GM12878 (cell line): ENCODE measurements at places on chromosomes 6 and 20. TPM values are rescaled to one million over a fixed set of nuclear protein-coding genes. Genes with fewer than 3 reads are reported as not detected.

DNA sequence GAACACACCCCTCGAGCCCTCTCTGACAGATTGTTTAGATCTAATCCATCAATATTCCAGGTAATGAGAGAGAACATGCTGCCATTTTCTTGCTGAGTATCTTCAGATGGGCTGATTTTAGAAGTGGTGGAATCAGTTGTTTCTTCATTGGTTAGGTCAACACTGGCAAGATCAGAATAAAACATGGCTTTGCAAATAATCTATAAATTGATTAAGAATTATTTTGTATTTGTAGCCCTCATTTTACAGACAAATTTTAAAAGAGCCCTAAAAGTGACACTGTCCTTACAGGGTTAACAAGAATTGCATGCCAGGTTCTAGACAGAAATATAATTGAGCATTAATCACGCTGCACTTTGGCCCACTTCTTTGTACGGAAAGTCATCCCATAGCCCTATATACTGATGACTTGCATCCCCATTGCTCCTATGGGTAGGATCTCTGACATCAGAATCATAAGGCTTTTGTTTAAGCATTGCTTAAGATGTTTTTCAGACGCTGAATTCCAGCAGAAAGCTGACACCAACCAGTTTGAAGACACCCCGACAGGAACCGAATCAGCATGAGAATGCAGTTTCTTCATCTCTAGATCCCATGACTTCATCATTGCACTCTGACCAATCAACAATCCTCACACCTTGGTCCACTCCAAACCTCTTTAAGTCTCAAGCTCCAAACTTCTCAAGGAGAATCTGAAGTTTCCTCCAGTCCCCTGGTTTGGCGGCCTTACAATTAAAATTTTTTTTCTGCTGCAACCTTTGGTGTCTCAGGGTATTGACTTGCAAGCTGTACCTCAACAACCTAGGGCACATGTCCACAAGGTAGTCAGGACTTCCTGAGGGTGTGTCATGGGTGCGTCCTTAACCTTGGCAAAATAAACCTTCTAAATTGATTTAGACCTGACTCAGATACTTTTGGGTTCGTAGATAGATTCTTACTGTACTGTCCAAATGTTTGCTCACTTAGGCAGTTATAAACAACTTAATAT, 7.8 kb downstream of the TDP2 start:
- H3K4me3 ChIP-seq: no peak overlapping the region
- H3K36me3 ChIP-seq: no peaks in the 10 kb centered on the region; the same call in 1 of the 2 replicates
- no peaks in the 10 kb centered on the region for H3K4me1 ChIP-seq
- DNase-seq: no peak

DNA sequence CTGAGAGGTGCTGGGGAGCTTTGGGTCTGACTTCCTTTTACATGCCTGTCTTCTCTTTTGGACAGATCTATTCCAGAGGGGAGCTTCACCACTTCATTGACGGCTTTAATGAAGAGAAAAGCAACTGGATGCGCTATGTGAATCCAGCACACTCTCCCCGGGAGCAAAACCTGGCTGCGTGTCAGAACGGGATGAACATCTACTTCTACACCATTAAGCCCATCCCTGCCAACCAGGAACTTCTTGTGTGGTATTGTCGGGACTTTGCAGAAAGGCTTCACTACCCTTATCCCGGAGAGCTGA, 13.1 kb downstream of the PRDM1 start:
- H3K36me3 ChIP-seq: 0 out of 2 replicates have a peak, but pooled peaks cover 4% of the 10 kb centered on the region
- peak overlapping the region; percentile 72 for H3K4me3 ChIP-seq
- H3K4me1 ChIP-seq: peaks cover 48% of the 10 kb centered on the region
- DNase-seq: no peak
- H3K27ac ChIP-seq: peak overlapping the region; percentile 80

DNA sequence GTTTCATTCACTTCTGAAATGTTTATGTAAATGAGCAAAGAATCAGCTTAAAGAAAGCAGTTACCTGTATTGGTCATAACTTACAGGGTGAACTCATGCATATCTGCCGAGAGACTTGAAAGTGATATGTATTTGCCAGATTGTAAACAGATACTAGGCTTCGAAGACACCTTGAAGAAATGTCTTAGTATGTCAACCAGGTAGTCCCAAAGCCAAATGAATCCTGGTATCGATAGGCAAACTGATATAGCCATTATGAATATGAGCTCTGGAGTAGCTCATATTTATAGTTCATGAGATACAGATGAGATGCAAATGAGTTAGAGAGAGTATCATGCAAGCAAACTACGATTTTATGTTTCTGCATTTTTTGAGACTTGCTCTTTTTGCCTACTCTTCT, 55.8 kb downstream of the RNF182 start:
- no peak overlapping the region for H3K27ac ChIP-seq
- H3K36me3 ChIP-seq: no peaks in the 10 kb centered on the region
- H3K27me3 ChIP-seq: 0 out of 2 replicates have a peak, but pooled peaks cover 3% of the 10 kb centered on the region
- no peak for DNase-seq
- no peak overlapping the region for H3K4me3 ChIP-seq
- H3K4me1 ChIP-seq: no peaks in the 10 kb centered on the region

DNA sequence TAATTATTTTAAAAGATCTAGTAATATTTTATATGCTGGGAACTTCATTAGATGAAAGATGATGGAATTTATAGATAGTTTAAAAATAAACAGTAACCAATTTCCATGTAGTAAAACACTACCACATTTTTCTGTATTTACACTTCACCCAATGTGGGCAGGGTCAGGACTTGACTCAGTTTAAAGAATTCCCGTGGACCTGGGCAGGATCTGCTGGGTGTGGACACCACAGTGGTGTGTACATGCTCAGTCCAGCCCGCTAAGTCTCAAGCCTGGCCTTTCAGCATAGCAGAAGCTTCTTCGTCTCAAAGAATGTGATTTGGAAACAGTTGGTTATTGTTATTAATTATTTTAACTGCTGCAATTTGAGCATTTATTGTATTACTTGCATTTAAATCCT, 364.2 kb downstream of the SYNE1 start:
- H3K27me3 ChIP-seq: no peaks in the 10 kb centered on the region
- no peak overlapping the region for H3K4me3 ChIP-seq
- peaks cover 9% of the 10 kb centered on the region; the same call in 1 of the 2 replicates for H3K4me1 ChIP-seq
- no peak for DNase-seq

- H3K27me3 ChIP-seq: no peaks in the 10 kb centered on the region
- no peak overlapping the region for H3K4me3 ChIP-seq
- no peak overlapping the region for H3K27ac ChIP-seq
- no peaks in the 10 kb centered on the region for H3K4me1 ChIP-seq
- no peak for DNase-seq
These were observed 41.0 kb downstream of the TNFRSF21 start for GRCh38 chr6:47268572-47269187.

- H3K4me3 ChIP-seq: no peak overlapping the region
- H3K27me3 ChIP-seq: no peaks in the 10 kb centered on the region
- H3K27ac ChIP-seq: no peak overlapping the region
- no peak for DNase-seq
- no peaks in the 10 kb centered on the region for H3K36me3 ChIP-seq
These were observed 1348.2 kb upstream of the GJE1 start for GRCh38 chr6:140784573-140784972.

DNA sequence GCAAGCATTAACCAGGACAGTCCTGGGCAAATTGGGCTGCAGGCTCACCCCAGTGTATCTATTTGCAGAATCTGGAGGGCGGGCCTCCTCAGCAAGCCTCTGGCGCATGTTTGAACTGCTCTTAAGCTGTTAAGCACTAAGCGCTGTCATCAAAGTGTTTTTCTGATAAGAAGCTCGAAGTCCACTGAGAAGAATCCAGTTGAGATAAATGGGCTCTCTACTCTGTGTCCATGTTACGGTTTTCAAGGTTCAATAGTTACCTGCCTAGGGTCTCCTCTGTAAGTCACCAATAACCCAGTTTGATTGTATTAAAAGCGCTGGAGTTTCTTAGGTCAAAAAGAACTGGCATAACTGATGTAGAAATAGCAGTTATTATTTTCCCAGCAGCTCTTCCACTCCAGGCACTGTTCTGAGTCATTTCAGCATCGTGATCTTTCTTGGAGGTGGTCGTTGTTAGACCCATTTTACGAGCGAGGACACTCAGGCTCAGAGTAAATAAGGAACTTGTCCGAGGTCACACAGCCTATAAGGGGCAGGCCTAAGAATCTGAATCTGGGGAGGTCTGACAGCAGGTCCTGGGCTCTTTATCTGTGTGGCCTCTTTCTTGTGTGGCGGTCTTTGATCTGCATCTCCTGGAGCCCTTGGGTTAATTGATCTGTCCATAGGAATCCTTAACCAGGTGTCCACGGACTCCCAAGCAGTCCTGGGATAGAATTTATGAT, 207.4 kb upstream of the ZNF217 start:
- no peaks in the 10 kb centered on the region for H3K27me3 ChIP-seq
- H3K4me3 ChIP-seq: no peak overlapping the region
- DNase-seq: no peak
- H3K27ac ChIP-seq: no peak overlapping the region

GRCh38 chr6:7765575-7766325, 39.9 kb downstream of the BMP6 start:
- H3K4me1 ChIP-seq: no peaks in the 10 kb centered on the region
- no peak for DNase-seq
- no peak overlapping the region for H3K4me3 ChIP-seq
- no peaks in the 10 kb centered on the region; the same call in 1 of the 2 replicates for H3K27me3 ChIP-seq
- no peak overlapping the region for H3K27ac ChIP-seq
- no peaks in the 10 kb centered on the region for H3K36me3 ChIP-seq

GRCh38 chr20:43853174-43853803, 61.4 kb upstream of the TOX2 start:
- H3K36me3 ChIP-seq: no peaks in the 10 kb centered on the region
- no peak overlapping the region for H3K4me3 ChIP-seq
- no peaks in the 10 kb centered on the region for H3K27me3 ChIP-seq
- H3K27ac ChIP-seq: no peak overlapping the region
- no peaks in the 10 kb centered on the region for H3K4me1 ChIP-seq
- DNase-seq: no peak

- no peaks in the 10 kb centered on the region for H3K4me1 ChIP-seq
- no peak overlapping the region for H3K4me3 ChIP-seq
- no peaks in the 10 kb centered on the region for H3K36me3 ChIP-seq
These were observed 76.1 kb downstream of the SLC22A3 start for GRCh38 chr6:160424256-160424655.

The HLA-DMA gene
- total RNA-seq: 182 and 189 TPM in 2 replicates

The KIAA1586 gene
- 17.4 and 20.2 TPM in 2 replicates for total RNA-seq

The C20orf144 gene
- 0.11 and 0.23 TPM in 2 replicates for total RNA-seq

The CEP43 gene
- total RNA-seq: 16.5 and 19.5 TPM in 2 replicates

The PRR18 gene
- total RNA-seq: 8.2 and 8.8 TPM in 2 replicates

The ARMC12 gene
- 0.56 and 1.0 TPM in 2 replicates for total RNA-seq
